A549 treated with GW870086 at 1 μM for 4 hours (cell line): ENCODE measurements at places on chromosomes 6 and 20. TPM values are rescaled to one million over a fixed set of nuclear protein-coding genes. Genes with fewer than 3 reads are reported as not detected.

GMPR gene
- total RNA-seq, result 1.7 to 3.1 TPM (median 2.2 TPM) in 5 replicates

MDFI gene
- 0.40 to 0.77 TPM (median 0.57 TPM) in 5 replicates for total RNA-seq

FLRT3 gene
- total RNA-seq, result 1.1 to 1.6 TPM (median 1.3 TPM) in 5 replicates

TGM3 gene
- total RNA-seq, result 0.05 TPM in 1 of 5 replicates, not detected in the others

AHCY gene
- 302 to 333 TPM (median 329 TPM) in 5 replicates for total RNA-seq

DACT2 gene
- 0.08 to 0.17 TPM (median 0.15 TPM) in 4 of 5 replicates, not detected in the other for total RNA-seq

EMILIN3 gene
- total RNA-seq, result 0.34 to 0.49 TPM (median 0.39 TPM) in 5 replicates

THBD gene
- 47.1 to 57.7 TPM (median 50.6 TPM) in 5 replicates for total RNA-seq

JPH2 gene
- 3.0 to 3.7 TPM (median 3.2 TPM) in 5 replicates for total RNA-seq

MATN4 gene
- 0.14 to 0.22 TPM (median 0.17 TPM) in 4 of 5 replicates, not detected in the other for total RNA-seq

SLC17A4 gene
- not detected in 5 replicates for total RNA-seq

NT5E gene
- total RNA-seq, result 19.9 to 36.6 TPM (median 30.3 TPM) in 5 replicates

RAB44 gene
- 0.02 to 0.06 TPM (median 0.05 TPM) in 4 of 5 replicates, not detected in the other for total RNA-seq

RIMS1 gene
- 0.02 TPM in 1 of 5 replicates, not detected in the others for total RNA-seq

PREX1 gene
- total RNA-seq, result 10.7 to 13.0 TPM (median 12.3 TPM) in 5 replicates

PRL gene
- total RNA-seq, result not detected in 5 replicates

ABHD16A gene
- 12.8 to 19.4 TPM (median 18.7 TPM) in 5 replicates for total RNA-seq

SLC17A3 gene
- 0.86 to 1.4 TPM (median 1.3 TPM) in 5 replicates for total RNA-seq

PDE10A gene
- total RNA-seq, result 24.4 to 28.4 TPM (median 27.9 TPM) in 5 replicates

CFAP206 gene
- 0.40 to 0.73 TPM (median 0.46 TPM) in 5 replicates for total RNA-seq

CABLES2 gene
- total RNA-seq, result 4.2 to 6.4 TPM (median 5.8 TPM) in 5 replicates

OCSTAMP gene
- not detected in 5 replicates for total RNA-seq

PTPRT gene
- total RNA-seq, result not detected in 5 replicates

HIVEP1 gene
- 7.8 to 9.6 TPM (median 9.1 TPM) in 5 replicates for total RNA-seq
